ENCODE measurements at places on chromosomes 1 and 21.

GRCh38 chr1:192530254-192530653, 45.3 kb upstream of the RGS1 start:
- no peak for DNase-seq

DNA sequence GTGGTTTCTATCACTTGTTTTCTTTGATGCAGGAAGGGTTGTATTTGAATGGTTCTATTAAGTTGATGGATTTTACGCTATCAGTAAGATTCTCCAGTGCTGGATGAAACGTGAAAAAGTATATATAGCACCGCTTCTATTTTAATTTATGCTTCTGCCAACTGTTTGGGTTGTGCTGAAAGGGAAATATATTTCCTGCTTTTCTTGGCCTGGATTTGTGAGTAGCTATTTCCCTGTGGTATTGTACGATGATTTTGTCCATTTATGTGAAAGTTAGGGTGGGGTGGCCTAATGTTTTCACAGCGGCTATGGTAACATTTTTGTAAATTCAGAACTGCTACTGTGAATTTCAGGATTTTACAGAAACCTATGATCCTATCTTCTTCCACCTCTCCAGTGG, 322 bp downstream of the C1orf162 start:
- DNase-seq: no peak

- DNase-seq: no peak
These were observed 3.8 kb upstream of the FAM20B start for GRCh38 chr1:179021873-179022272.

GRCh38 chr1:160219062-160219929, 14.1 kb downstream of the PEA15 start:
- DNase-seq: no peak

DNA sequence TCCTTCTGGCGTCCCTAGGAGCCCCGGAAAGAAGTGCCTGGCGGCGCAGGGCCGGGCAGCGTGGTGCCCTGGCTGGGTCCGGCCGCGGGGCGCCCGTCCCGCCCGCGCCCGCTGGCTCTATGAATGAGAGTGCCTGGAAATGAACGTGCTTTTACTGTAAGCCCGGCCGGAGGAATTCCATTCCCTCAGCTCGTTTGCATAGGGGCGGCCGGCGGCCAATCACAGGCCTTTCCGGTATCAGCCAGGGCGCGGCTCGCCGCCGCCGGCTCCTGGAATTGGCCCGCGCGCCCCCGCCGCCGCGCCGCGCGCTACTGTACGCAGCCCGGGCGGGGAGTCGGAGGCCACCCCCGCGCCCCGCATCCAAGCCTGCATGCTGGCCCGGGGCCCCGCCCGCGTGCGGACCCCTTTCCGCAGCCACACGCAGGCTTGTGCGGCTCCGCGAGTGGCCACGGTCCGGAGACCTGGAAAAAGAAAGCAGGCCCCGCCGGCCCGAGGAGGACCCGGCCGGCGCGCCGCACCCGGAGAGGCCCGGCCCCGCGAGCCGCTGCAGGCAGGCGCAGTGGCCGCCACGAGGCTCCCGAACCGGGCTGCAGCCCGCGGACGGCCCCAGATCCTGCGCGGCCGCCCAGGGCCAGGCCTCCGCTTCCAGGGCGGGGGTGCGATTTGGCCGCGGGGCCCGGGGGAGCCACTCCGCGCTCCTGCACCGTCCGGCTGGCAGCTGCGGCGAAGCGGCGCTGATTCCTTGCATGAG, 160.4 kb downstream of the RUNX1 start:
- DNase-seq: peak; percentile 64

- no peak for DNase-seq
These were observed 42.5 kb downstream of the PGM1 start for GRCh38 chr1:63635681-63636080.

GRCh38 chr1:158257888-158258287, 3.7 kb downstream of the CD1A start:
- no peak for DNase-seq

- DNase-seq: no peak
These were observed 21.1 kb downstream of the C2CD2 start for GRCh38 chr21:41932576-41933312.

- DNase-seq: no peak
These were observed 45.8 kb downstream of the CYP2J2 start for GRCh38 chr1:59880735-59881134.

- DNase-seq: no peak
These were observed 39.4 kb downstream of the SLC2A7 start for GRCh38 chr1:8986814-8987190.

DNA sequence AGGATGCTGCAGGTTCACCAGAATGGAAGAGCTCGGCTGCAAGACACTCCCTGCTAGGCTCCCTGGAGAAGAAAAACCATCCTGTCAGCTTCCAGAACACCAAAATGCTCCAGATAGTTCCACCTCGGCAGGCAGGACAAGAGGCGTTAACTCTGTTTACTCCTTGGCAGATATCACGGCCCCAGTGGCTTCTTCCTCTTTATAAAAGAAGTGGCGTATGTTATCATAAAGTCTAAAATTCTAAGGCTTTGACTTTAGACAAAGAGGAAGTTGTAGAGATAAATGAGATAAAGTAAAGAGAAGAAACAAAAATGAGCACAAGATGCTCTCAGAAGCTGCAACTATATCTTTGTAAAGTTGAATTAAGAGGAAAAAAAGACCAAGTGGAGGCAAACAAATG, 24.3 kb upstream of the MTF1 start:
- DNase-seq: no peak

DNA sequence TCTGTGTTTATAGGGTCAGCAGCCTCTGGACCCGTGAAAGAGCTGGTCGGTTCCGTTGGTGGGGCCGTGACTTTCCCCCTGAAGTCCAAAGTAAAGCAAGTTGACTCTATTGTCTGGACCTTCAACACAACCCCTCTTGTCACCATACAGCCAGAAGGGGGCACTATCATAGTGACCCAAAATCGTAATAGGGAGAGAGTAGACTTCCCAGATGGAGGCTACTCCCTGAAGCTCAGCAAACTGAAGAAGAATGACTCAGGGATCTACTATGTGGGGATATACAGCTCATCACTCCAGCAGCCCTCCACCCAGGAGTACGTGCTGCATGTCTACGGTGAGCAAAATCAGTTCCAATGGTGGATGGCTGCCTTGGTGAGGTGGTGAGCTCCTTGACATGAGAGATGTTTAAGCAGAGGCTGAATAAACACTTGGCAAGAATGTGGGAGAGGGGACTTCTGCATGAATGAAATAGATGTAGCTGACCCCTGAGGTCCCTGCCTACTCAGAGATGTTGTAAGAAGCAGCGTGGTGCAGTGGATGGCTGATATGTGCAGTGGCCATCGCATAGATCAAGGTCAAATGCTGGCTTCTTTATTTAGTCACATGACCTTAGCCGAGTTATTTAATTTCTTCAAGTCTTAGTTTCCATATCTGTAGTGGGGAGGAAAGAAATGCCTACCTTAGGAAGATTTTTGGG, 9.3 kb downstream of the SLAMF7 start:
- no peak for DNase-seq

- DNase-seq: no peak
These were observed 213.3 kb downstream of the TRABD2B start for GRCh38 chr1:47783638-47784496.

GRCh38 chr1:30795026-30795425, 37.5 kb upstream of the LAPTM5 start:
- no peak for DNase-seq

GRCh38 chr1:167169642-167170041, 51.0 kb upstream of the POU2F1 start:
- no peak for DNase-seq

DNA sequence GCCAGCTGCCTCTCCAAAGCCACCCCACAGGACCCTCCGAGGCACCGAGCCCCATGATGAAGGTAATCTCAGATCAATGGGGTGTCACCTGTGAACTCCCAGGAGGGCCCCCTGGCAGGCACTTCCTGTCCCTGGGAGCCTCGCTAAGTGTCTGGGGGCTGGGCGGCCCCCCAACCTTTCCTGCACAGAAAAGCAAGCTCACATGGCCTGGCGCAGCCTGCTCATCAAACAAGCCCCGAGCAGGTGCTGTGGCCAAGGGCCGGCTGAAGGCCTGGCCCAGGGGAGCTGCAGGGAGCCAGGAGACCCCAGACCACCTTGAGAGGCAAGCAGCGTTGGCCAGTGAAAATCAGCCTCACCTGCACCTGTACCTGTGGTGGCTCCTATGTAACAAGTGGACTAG, 2.9 kb downstream of the RIPK4 start:
- no peak for DNase-seq

DNA sequence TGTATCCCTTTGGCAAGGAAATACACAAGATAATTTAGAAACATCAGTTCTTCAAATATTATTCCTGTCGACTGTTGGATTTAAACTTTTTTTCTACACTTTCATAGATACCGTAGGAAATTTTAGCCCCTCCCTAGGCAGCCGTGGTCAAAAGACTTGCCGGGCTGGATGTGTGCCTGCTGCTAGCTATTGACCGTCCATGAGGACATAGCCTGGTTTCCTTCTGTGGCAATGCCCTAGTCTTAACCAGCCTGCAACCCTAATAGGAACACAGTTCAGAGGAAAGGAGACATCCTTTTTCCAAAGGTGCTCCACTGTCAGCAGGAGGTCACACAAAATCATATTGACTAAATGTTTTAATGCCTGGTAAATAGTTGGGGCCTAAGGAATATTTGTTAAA, 20.4 kb upstream of the KIAA1614 start:
- DNase-seq: no peak

- no peak for DNase-seq
These were observed 48.5 kb upstream of the VAMP3 start for GRCh38 chr1:7722670-7723012.

- no peak for DNase-seq
These were observed 5.2 kb downstream of the TTC22 start for GRCh38 chr1:54795841-54796468.

DNA sequence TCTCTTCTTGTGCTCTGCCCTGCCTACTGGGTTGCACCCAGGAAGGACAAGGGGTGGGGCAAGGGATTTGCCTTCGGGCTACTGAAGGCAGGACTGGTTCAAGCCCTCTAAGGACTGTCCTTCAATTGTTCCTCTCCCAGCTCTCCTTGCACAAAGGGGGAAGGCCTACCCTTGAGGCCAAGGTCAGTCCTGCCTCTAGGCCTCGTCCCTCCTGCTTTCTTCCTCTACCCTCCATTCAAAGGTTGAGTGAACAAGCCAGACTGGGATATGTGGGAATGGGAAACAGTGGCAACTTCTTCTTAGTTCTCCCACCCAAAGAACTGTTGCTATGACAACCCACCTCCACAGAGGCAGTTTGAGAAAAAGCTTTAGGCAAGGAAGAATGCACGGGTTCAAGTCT, 2.7 kb downstream of the LURAP1 start:
- DNase-seq: no peak

- no peak for DNase-seq
These were observed 26.4 kb upstream of the CLIC6 start for GRCh38 chr21:34642211-34643075.

GRCh38 chr1:10304295-10304694, 93.9 kb downstream of the KIF1B start:
- DNase-seq: no peak

DNA sequence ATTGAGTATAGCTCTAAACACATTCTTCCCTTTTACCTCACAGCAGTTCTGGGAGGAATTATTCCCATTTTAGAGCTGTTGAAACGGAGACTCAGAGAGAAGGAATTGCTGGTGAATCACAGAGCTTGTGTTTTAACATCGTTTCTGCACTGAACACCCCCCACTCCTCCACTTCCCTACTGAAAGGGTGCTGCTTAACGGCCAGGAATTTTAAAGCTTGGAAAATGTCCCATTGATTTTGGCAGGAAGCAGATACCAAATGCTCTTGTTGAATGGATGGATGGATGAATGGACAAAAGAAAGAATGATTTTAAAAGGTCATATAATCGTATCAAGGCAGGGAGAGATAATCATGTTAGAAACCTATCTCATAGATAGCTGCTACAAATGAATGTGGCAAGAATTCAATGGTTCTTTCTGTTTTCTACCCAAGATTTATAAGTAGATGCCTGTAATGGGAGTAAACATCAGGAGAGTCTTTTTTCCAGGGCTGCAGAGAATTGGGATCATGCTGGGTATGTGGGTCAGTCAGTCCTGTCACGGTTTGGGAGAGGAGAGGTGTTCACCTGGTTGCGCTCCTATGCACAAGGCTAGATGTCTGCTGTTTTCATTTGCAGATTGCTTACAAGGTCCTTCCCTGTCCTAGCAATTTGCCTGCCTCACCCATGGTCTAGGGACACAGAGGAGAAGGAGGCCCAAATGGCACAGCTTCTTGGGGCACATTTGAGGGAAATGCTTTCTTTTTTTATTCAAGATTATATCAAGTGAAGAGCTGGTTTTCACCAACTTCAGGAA, 19.0 kb downstream of the FAM163A start:
- no peak for DNase-seq

DNA sequence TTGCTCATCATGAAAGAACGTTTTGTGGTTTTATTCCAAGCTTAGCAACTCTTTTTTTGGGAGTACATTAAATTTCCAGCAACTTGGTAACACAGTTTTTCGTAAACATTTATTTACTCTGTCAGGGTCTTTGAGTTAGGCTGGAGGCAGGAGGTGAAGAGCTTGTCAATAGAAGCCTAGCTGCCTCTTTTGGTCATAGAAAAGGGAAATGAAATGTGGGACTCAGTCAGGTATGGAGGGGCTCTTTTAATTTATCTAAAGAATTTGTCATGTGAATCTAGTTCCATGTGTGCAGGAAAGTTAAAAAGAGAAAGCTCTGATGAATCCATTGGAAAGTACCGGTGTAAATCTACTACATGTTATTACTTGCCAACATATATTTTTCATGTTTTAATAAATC, 45.9 kb upstream of the PRMT6 start:
- no peak for DNase-seq

DNA sequence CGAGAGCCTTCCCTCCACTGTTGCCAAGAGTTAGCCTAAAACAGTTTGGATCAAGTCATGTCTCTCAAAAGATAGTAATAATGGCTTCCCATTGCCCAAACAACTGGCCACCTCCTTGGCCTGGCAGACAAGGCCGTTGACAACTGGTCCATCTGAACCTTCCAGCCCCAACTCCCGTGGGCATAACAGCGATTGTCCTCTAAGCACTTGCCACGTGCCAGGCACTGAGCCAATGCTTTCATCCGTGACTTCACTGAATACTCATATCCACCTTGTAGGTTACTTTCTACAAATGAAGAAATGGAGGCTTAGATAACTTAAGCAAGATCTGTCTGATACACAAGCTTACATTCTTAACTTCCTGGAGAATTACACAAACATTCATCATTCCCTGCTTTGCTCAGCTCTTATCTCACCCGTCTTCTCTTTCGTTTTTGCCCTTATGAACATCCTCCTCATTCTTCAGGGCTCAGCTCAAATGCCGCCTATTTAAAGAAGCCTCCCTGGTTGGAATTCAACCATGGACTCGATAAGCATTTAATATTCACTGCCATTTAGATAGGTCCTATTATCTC, 106.4 kb downstream of the KCND3 start:
- DNase-seq: no peak

DNA sequence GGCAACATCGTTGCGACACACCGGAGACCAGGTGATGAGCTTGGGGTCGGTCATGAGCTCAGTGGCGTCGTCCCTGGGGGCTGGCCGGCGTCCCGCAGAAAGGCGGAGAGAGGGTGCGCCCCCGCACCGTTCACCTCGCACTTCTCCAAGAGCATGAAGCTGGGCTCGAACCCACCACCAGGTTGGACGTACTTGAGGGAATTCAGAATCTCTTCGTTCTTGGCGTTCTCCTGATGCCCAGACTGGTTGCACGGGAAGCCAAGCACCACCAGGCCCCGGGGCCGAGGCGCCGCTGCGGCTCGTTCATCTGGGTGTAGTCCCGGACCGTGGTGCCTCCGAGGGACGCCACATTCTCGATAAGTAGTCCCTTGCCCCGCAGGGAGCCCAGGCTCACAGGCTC, 176.6 kb upstream of the ADAMTS5 start:
- no peak for DNase-seq

- no peak for DNase-seq
These were observed 7.5 kb upstream of the FOXO6 start for GRCh38 chr1:41353744-41354143.

- no peak for DNase-seq
These were observed 249.7 kb downstream of the RHOU start for GRCh38 chr1:228984646-228985631.
